HEK293T (cell line): ENCODE measurements at places on chromosomes 2 and 18.

GRCh38 chr2:72833084-72833714 is 7.4 kb upstream of the EXOC6B start:
- no peak for DNase-seq

- no peak for DNase-seq
Measured at GRCh38 chr2:160608599-160608998, 115.0 kb upstream of the RBMS1 start.

- DNase-seq = no peak
Measured at GRCh38 chr2:205996161-205996560, 89.8 kb downstream of the INO80D start.

GRCh38 chr18:44893966-44894365 is 213.3 kb downstream of the SETBP1 start:
- no peak for DNase-seq

DNA sequence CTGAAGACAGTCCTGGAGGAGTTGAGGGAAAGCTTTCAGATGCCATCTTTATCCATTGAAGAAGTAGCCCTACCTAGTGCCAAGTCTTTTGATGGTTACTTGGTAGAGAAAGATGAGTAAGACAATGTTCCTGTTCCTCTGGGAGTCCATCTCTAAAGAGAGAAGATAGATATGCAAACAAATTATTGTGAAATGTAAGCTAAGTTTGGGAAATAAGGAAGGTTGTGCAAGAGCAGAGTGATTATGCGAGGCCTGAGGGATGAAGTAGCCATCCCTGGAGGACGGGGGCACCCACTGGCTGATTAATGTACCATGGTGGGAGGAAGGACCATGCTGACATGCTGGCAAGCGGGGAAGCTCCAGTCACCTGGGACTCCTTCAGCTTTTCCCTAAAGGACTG is 994 bp upstream of the DTNA start:
- no peak for DNase-seq

DNA sequence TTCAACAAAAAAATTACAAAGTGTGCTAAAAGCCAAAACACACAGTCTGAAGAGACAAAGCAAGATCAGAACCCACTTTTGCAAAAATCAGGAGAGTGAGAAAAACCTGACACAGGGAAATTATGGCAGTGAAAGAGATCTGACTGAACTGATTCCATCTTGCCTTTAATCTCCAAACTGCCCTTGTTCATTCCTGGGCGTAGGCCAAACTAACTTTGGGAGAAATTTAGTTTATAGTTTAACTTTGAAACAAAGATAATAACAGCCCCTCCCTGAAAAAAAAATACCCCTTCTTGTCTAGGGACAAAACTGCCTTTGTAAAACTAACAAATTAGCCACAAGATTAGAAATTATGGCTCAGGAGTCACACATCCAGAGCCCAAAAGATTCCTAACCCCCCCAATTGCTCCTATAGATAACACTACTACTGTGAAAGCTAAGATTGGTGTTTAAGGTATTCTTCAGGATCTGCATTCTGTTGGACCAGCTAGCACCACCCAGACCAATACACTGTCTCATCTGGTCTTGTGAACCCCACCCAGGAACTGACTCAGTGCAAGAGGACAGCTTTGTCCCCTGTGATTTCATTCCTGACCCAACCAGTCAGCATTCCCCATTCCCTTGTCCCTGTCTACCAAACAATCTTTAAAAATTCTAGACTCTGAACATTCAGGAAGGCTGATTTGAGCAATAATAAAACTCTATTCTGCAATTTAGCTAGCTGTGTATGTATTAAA is 226.1 kb upstream of the SH3BP4 start:
- DNase-seq = no peak

- no peak for DNase-seq
Measured at GRCh38 chr2:26073830-26074229, 39.9 kb downstream of the RAB10 start.

- DNase-seq = no peak
Measured at GRCh38 chr18:74261053-74261713, 30.6 kb downstream of the CYB5A start.

DNA sequence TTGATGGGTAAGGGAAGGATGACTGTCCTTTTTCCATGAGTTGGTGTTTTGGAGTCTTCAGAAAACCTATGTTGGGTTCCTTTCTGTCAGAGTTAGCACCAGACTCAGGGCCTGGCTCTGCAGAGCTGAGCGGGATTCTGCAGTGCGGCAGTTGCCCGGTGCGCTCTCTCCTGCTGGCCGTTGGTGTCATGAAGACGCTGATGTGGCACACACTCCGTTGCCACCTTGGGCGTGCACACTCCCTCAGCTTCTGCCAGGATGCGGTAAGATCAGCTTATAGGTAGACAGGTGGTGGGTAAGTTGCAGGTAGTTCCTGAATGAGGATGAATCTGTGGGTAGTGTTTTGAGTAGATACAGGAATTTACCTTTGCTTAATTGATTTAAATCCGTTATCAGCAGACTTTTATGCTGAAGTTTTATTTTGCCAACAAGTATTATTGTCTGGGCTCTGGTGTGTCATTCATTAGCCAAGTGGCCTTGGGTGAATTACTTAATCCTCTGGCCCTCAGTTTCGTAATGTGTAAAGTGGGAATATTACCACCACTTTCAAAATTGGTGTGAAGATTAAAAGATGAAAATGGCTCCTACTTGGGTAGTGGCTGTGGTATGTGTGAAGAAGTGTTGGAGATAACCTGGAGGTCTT is 26.8 kb downstream of the DGKD start:
- DNase-seq = no peak

- DNase-seq = no peak
Measured at GRCh38 chr18:9209279-9209678, 72.7 kb downstream of the ANKRD12 start.

DNA sequence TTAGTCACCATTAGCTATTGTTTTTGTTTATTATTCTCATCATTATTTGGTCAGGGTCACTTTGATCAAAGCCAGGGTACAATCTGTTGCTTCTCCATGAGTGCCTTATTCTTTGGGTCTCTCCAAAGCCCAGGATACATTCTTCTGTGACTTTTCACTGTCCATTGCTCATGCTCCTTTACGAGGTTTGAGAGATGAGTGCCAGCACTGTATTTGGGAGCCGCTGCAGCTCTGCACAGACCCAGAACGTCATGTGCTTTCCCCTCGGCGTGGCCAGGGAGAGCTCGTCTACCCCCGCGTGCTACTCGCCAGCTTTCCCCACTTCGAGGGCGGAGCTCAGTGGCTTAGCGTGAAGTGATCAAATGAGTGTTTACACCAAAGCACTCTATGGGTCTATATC is 123.7 kb downstream of the COL6A3 start:
- peak; percentile 27 for DNase-seq

DNA sequence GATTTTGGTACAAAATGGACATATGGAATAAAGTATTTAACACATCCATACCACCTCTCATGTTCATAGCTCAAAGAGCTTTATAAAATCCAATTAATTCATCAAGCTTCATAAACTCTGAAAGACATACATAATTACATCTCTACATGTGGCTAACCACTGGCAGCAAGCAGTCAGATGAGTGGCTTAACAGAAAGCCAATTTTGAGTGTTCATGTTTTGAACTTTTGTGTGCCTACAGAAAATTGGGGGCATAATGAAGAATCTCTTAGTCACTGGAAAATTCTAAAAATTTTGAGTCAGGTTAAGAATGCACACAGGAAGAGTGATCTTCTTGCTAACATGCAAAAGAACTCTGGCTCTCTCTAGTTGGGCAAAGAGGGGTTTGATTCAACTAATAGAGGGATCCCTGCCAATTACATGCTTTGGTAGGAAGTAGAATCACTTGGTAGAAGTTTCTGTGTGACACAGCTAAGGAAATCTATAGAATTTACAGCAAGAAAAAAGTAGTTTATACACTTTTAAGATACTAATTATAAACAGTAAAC is 287.4 kb downstream of the NOL4 start:
- DNase-seq = no peak

DNA sequence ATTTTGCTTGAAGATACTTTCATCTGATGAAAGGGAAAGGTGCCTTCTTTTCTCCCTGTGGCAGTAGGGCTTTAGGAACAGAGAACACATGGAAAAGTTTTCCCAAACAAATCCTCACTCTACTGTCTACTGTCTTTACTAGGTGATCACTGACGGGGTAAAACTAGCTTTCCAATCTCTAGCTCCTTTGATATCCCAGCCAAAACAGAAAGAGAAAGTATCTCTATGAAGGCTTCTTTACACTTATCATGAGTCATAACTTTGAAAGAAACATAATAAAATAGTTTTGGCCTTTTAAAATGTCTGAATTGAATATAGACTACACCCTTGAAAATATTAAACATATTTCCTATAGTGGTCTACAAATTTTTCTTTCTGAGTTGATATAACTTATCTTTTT is 214.5 kb downstream of the DSEL start:
- DNase-seq = no peak

GRCh38 chr18:8952769-8953760 is 149.4 kb upstream of the NDUFV2 start:
- no peak for DNase-seq

DNA sequence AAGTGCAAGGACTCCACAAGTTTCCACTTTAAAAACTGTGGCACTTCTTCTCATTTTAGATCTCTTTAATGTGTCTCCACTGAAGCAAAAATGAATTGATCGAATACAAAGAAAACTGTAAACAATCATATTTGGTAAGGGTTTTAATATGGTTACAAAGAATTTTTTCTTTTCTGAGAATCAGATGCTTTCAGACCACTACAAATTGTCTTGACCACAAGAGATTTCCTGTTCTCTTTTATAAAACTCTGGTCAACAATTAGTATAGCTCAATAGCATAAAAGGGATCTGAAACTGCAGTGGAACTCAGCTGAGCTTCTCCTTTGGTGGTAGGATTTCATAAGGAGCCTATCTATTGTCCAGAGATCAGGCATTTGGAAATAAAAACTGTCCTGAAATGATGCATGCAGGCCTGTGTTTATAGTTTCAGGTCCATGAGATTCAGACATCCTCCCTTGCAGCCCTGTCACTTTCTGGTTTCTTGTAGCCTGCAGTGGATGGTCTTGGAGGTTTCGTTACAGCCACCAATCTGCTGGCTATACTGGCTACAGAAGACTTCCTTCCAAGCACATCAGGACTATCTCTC is 120.0 kb downstream of the DOCK10 start:
- no peak for DNase-seq

- no peak for DNase-seq
Measured at GRCh38 chr18:72427721-72428120, 116.4 kb downstream of the CBLN2 start.

GRCh38 chr2:120936476-120937334 is 201.0 kb downstream of the GLI2 start:
- no peak for DNase-seq

DNA sequence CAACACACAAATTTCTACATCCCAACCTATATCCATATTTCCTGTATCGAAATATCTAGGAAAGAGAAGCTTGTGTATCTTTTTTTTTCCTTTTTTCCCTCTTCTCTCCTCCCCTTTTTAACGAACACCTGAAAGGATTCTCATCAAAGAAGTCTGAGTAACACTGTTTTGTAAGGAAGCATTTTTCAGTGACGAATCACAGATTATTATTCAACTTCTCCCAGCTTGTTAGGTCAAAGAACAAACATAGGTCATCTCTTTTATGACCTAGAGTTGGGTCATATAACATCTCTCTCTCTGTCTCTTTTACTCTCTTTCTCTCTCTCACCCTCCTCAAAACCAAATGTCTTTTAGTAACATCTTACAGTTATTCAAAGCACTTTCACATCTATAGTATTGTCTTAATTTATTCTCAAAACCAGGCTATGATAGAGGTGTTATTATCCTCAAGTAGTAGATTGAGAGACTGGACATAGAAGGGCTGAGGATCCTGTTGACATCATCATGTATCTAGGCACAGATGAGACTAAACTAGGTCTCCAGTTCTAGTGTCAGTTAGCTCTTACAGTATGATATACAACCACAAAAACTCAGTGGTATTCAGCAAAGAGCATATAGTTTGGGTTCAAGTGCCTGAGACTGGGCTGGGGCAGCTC is 80.1 kb upstream of the SPOPL start:
- no peak for DNase-seq

GRCh38 chr2:85160966-85161960 is 28.1 kb downstream of the TCF7L1 start:
- no peak for DNase-seq

DNA sequence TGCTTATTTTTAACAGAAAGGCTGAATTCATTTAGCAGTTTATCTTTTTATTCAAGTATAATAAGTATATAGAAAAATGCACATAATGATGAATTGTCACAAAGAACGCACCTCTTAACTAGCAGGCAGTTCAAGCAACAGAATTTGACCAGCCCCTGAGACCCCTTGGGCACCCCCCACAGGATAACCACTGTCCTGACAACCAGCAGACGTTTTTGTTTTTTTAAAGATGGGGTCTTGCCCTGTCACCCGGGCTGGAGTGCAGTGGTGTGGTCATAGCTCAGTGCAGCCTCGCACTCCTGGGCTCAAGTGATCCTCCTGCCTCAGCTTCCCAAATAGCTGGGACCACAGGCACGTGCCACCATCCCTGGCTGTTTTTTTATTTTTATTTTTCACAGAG is 14.0 kb downstream of the PRELID3A start:
- DNase-seq = no peak

- DNase-seq = no peak
Measured at GRCh38 chr18:55323051-55323994, 264.7 kb downstream of the TCF4 start.
